ENCODE measurements at places on chromosomes 4 and X.

GRCh38 chrX:47831788-47832187 lies 4.9 kb upstream of the ZNF81 start:
- H3K27ac ChIP-seq, result no peak overlapping the region
- no peak overlapping the region for H3K4me3 ChIP-seq
- H3K4me1 ChIP-seq, result peaks cover 10% of the 10 kb centered on the region
- H3K36me3 ChIP-seq, result peaks cover 5% of the 10 kb centered on the region

GRCh38 chr4:85086721-85087120 lies 120.2 kb upstream of the WDFY3 start:
- H3K36me3 ChIP-seq, result no peaks in the 10 kb centered on the region
- no peak overlapping the region for H3K27ac ChIP-seq
- H3K4me1 ChIP-seq, result no peaks in the 10 kb centered on the region

DNA sequence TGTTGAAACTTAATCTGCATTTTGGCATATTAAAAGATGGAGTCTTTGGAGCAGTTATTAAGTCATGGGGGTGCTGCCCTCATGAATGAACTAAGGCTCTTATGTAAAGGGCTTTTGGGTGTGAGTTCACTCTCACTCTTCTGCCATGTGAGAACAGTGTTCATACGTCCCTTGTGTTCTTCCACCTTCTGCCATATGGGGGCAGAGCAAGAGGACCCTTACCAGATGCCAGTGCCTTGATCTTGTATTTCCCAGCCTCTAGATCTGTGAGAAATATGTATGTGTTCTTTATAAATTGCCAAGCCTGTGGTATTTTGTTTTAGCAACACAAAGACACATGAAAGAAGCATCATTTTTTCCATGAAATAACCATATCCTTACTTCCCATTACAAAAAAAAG lies 213.9 kb downstream of the SPOCK3 start:
- DNase-seq, result no peak
- no peaks in the 10 kb centered on the region for H3K36me3 ChIP-seq
- H3K4me3 ChIP-seq, result no peak overlapping the region
- no peaks in the 10 kb centered on the region for H3K4me1 ChIP-seq
- no peak overlapping the region for H3K27ac ChIP-seq
- H3K27me3 ChIP-seq, result no peaks in the 10 kb centered on the region

DNA sequence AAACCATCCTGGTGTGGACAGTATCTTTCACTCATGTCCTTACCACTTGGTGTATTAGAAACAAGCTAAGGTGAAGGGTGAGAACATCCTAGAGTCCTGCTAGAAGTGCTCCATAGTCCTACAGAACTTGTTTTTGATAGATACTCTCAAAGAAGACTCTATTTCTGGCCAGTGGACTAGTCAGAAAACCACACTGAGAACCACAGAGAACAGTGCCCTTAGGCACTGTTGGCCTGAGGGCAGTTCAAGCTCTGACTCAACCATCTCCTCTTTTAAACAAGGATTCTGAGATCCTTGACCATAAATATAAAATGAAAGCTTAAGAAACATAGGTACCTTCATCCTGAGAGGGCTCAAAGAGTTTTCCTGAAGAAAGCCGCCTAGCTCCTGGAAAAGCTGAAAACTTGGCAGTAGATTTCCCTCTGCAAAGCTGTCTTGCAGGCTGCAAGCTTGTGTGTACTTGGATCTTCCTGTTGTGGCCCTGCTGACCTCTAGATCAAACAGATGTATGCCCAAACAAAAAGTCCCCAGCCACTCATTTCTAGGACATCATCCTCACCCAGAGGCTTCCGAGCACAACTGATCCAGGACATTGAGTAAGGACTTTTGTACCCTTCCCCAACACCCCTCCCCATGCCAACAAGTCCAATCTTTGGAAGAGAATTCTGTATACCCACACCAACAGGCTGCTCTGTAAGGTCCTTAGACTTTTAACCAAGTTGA lies 111.6 kb upstream of the CXCL13 start:
- no peak overlapping the region for H3K27ac ChIP-seq
- no peak for DNase-seq
- no peak overlapping the region for H3K4me3 ChIP-seq
- no peaks in the 10 kb centered on the region for H3K36me3 ChIP-seq
- H3K27me3 ChIP-seq, result peaks cover 35% of the 10 kb centered on the region
- H3K4me1 ChIP-seq, result no peaks in the 10 kb centered on the region

DNA sequence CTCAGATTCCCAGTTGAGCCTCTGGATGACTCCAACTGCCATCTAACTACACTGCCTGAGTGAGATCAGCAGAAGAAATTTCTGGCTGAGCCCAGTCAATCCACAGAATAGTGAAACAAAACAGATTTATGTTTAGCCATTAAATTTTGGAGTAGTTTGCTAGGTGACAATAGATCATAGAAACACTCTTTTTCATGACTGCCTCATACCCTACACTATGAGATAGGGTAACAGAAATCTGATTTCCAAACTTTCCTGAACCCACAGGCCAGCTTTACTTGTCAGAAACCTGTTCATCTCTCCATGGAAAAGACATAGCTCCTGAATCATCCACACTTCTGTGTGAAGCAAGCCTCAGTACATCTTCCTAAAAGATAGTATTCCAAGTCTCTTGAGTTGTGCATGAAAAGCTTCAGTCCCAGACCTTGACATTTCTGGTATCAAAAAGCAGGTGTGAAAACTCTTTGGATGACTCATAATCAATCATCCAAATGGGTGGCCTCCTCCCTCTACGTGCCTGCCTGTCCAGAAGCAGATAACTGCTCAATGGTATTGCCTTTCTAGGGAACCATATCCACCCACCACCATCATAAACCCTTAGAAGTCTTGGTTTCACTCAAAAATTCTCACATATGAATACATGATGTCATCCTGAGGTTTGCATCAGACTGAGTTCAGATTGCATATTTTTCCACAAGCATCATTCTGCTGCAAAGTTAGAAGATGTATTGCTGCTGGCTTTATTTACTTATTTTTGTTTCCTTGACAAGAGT lies 47.5 kb upstream of the RAP2C start:
- H3K4me3 ChIP-seq, result no peak overlapping the region
- no peaks in the 10 kb centered on the region for H3K36me3 ChIP-seq
- DNase-seq, result no peak
- H3K27ac ChIP-seq, result no peak overlapping the region
- H3K4me1 ChIP-seq, result no peaks in the 10 kb centered on the region

DNA sequence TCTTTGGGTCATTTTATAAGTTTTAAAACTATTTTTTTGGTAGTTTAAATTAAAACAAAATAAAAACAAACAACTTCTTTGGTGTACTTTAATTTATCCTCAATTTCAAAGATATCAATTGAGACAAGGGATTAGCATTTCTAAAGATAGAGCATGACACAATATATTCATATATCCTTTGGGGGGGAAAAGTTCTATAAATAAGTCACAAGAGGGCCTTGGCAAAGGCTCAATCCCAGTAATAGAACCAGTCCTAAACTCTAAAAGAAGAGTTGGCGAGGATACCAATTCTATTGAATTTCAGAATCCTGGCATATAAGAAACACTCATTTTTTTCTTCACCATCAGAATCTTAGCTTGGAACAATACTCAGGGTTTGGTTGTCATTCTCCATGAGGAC lies 89.7 kb downstream of the COL4A6 start:
- no peak overlapping the region for H3K27ac ChIP-seq
- H3K4me3 ChIP-seq, result no peak overlapping the region
- no peaks in the 10 kb centered on the region for H3K36me3 ChIP-seq
- DNase-seq, result no peak
- H3K4me1 ChIP-seq, result no peaks in the 10 kb centered on the region

GRCh38 chr4:153159728-153160221 lies 44.5 kb upstream of the TRIM2 start:
- H3K4me1 ChIP-seq, result peaks cover 5% of the 10 kb centered on the region
- peaks cover 48% of the 10 kb centered on the region for H3K27me3 ChIP-seq
- H3K4me3 ChIP-seq, result no peak overlapping the region
- no peak overlapping the region for H3K27ac ChIP-seq

DNA sequence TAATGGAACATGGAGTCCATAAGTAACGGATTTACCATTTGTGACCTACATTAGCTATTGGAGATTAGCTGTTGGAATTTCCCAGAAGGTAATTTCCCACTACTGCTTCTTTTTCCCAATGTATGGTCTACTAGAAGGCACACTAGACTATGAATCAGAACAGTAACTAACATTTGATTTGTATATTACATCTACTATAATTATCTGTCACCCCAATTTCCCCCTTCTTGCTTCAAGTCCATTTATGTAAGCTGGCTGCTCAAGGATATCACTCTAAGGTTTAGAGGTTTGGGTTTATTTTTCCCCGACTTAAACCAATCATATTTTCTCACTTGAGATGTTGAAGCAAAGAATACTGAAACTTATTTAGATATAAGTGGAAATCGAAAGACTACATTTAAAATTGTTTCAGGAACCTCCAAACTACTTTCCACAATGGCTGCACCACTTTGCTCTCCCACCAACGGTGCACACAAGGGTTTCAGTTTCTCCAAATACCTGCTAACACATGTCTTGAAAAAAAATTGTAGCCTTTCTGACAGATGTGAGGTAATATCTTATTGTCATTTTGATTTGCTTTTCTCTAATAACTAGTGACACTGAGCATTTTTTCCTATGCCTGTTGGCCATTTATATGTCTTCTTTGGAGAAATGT lies 33.3 kb upstream of the H2AZ1 start:
- no peak for DNase-seq
- H3K4me1 ChIP-seq, result no peaks in the 10 kb centered on the region
- no peak overlapping the region for H3K27ac ChIP-seq
- H3K27me3 ChIP-seq, result peaks cover 39% of the 10 kb centered on the region
- H3K36me3 ChIP-seq, result no peaks in the 10 kb centered on the region
- no peak overlapping the region for H3K4me3 ChIP-seq

- no peak overlapping the region for H3K27ac ChIP-seq
- H3K4me1 ChIP-seq, result no peaks in the 10 kb centered on the region
- H3K4me3 ChIP-seq, result no peak overlapping the region
- no peaks in the 10 kb centered on the region for H3K36me3 ChIP-seq
- no peaks in the 10 kb centered on the region for H3K27me3 ChIP-seq
These were observed 2.4 kb downstream of the AGTR2 start for GRCh38 chrX:116172976-116173375.

DNA sequence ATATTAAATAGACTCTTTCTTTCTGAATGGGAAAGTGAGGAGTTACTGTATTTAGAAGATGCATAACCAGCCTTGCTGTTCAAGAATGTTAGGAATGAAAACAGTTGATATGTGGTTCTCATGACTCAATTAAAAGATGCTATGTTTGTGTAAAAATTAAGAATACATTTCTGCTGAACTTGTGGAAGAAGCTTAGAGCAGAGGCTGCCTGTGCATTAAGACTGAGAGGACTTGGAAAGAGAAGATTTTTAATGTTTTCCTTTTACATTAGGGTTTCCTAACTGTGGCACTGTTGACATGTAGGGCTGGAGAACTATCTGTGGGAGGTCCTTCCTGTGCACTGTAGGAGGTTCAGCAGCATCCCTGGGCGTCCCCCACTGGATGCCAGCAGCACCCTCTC lies 137.7 kb downstream of the GPR143 start:
- no peak for DNase-seq
- no peak overlapping the region for H3K27ac ChIP-seq
- no peaks in the 10 kb centered on the region for H3K36me3 ChIP-seq
- H3K4me1 ChIP-seq, result peaks cover 2% of the 10 kb centered on the region
- H3K4me3 ChIP-seq, result no peak overlapping the region

Measured in effector memory CD8-positive, alpha-beta T cell (primary cell).